Activated CD8-positive, alpha-beta memory T cell treated with anti-CD3 and anti-CD28 coated beads, Interleukin-2, amount 10 ng/mL, durations not matched to agents 7 days and 5 days (primary cell): ENCODE measurements at places on chromosomes 4 and X. TPM values are rescaled to one million over a fixed set of nuclear protein-coding genes. Genes with fewer than 3 reads are reported as not detected.

- DNase-seq = no peak
- no peak overlapping the region for H3K4me3 ChIP-seq
- H3K27me3 ChIP-seq = no peaks in the 10 kb centered on the region
- H3K36me3 ChIP-seq = no peaks in the 10 kb centered on the region
These were observed 359.0 kb upstream of the ATOH1 start for GRCh38 chr4:93469560-93469959.

The XAGE2 gene
- not detected for total RNA-seq

The MUC7 gene
- not detected for total RNA-seq

The GRIA3 gene
- not detected for total RNA-seq
